ENCODE measurements at places on chromosomes 12 and 14.

DNA sequence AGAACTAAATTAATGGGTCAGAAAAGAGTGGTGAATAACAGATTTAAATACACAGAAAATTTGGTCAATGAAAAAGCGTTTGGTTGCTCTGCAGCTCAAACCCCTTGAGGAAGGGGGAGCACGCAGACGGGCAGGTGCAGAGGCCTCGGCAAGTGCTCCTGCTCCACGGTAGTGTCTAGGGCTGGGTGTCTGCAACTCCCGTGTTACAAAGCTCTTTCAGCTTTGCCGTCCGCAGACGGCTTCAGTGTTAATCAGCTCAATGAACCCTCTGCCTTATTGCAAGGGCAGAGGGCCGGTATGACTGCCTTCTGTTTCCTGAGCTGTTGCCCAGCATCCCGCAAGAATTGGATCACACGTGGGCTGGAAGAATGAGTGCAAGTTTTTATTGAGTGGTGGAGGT is 125.7 kb upstream of the TRHDE start:
- H3K4me1 ChIP-seq: no peaks in the 10 kb centered on the region
- H3K27ac ChIP-seq: no peak overlapping the region
- no peaks in the 10 kb centered on the region for H3K36me3 ChIP-seq
- no peaks in the 10 kb centered on the region for H3K27me3 ChIP-seq
- DNase-seq: no peak

GRCh38 chr12:24361877-24362580 is 412.6 kb upstream of the SOX5 start:
- no peak overlapping the region for H3K4me3 ChIP-seq
- H3K4me1 ChIP-seq: peaks cover 8% of the 10 kb centered on the region
- H3K36me3 ChIP-seq: no peaks in the 10 kb centered on the region
- no peaks in the 10 kb centered on the region for H3K27me3 ChIP-seq
- H3K27ac ChIP-seq: no peak overlapping the region
- no peak for DNase-seq

DNA sequence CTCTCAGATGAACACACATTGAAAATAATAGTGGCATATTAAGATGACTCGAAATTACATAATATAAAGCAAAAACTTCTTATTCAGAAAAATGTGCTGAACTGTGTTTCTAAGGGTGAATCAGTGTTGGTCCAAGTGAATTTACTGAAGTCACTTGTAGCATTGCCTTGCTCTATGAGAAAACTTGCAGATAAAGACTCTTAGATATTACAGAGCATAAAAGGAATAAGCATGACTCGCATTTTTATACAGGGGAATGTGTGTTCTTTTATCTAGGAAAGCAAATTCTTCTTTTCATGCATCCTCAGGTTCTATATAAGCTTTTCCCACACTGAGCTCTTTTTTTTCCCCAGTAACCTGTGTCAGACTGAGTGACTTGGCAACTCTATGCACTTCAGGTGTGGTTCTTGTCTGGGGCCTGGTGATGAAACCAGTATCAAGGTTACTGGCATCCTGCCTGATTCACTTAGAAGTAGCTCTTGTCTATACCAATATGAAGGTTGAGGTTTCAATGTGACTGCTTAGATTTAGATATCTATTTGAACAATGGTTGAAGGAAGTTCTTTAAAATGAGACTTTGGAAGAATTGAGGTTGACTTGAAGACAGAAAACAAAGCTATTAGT is 76.1 kb downstream of the OTOGL start:
- H3K4me3 ChIP-seq: no peak overlapping the region
- no peak overlapping the region for H3K27ac ChIP-seq
- no peak for DNase-seq
- no peaks in the 10 kb centered on the region for H3K27me3 ChIP-seq

- no peaks in the 10 kb centered on the region for H3K27me3 ChIP-seq
- DNase-seq: no peak
- no peaks in the 10 kb centered on the region for H3K4me1 ChIP-seq
Observed at GRCh38 chr12:1488908-1489381, 105.4 kb downstream of the FBXL14 start.

DNA sequence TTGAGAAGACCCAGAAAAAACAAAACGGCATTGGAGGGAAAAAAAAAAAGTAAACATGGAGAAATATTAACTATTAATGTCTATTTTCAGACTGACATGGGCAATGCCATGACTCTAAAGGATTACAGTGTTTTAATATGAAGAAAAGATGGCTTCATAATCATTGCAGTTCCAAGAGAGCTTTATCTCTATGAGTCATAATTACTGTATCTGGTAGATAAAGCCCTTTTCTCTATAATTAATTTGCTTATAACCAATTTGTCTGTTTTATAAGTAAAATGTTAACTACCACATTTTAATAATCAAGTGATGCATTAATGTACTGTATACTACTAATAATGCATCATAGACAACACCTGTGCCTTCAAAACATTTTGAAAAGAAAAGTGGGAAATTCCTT is 59.7 kb downstream of the CLIP1 start:
- no peak overlapping the region for H3K4me3 ChIP-seq
- peaks cover 5% of the 10 kb centered on the region for H3K4me1 ChIP-seq
- H3K27ac ChIP-seq: no peak overlapping the region
- peaks cover 22% of the 10 kb centered on the region for H3K36me3 ChIP-seq
- DNase-seq: no peak

- H3K27me3 ChIP-seq: no peaks in the 10 kb centered on the region
- H3K36me3 ChIP-seq: no peaks in the 10 kb centered on the region
- peaks cover 8% of the 10 kb centered on the region for H3K4me1 ChIP-seq
- H3K4me3 ChIP-seq: no peak overlapping the region
Observed at GRCh38 chr14:81205639-81206038, 15.1 kb downstream of the GTF2A1 start.

DNA sequence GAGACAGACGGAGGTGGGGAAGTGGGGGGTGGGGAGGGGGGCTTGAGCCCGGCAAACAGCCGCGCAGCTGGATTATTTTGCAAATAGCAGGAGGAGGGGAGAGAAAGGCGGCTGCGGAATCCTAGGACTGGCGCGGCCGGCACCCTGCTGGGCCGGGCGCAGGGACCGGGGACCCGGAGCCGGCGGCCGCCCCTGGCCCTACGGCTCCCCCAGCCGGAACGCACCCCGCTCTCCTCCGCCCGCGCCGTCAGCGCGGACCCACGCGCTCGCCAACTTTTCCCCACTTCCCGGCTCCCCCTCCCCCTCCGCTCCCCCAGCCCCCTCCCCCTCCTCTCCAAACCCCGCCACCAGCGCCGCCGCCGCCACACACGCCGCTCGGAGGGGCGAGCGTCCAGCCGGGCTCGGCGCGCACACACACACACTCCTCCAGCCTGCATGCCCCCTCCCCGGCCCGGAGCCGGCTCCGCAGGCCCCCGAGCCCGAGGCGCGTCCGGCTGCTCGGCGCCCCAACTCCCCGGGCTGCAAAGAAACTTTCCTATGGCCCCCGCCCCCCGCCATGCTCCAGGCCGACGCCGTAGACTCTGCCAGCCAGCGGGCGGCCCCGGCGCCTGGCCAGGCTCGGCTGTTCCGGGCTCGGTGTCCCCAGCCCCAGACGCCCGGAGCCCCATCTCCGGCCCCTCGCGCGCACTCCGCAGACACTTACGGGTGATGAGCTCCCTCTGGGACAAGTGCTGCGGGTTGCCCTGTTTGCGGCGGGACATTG is 1.4 kb downstream of the BCL11B start:
- H3K36me3 ChIP-seq: no peaks in the 10 kb centered on the region
- peaks cover 17% of the 10 kb centered on the region for H3K4me1 ChIP-seq
- DNase-seq: no peak
- H3K27me3 ChIP-seq: peaks cover 5% of the 10 kb centered on the region

GRCh38 chr14:22939684-22940083 is 10.5 kb upstream of the PRMT5 start:
- no peaks in the 10 kb centered on the region for H3K4me1 ChIP-seq
- no peak overlapping the region for H3K4me3 ChIP-seq
- no peak for DNase-seq
- H3K27me3 ChIP-seq: no peaks in the 10 kb centered on the region
- H3K36me3 ChIP-seq: peaks cover 3% of the 10 kb centered on the region

GRCh38 chr12:57614178-57614947 is 3.1 kb downstream of the ARHGEF25 start:
- H3K27me3 ChIP-seq: no peaks in the 10 kb centered on the region
- DNase-seq: no peak
- no peak overlapping the region for H3K4me3 ChIP-seq
- H3K4me1 ChIP-seq: peaks cover 11% of the 10 kb centered on the region
- H3K36me3 ChIP-seq: peaks cover 28% of the 10 kb centered on the region
- H3K27ac ChIP-seq: no peak overlapping the region

DNA sequence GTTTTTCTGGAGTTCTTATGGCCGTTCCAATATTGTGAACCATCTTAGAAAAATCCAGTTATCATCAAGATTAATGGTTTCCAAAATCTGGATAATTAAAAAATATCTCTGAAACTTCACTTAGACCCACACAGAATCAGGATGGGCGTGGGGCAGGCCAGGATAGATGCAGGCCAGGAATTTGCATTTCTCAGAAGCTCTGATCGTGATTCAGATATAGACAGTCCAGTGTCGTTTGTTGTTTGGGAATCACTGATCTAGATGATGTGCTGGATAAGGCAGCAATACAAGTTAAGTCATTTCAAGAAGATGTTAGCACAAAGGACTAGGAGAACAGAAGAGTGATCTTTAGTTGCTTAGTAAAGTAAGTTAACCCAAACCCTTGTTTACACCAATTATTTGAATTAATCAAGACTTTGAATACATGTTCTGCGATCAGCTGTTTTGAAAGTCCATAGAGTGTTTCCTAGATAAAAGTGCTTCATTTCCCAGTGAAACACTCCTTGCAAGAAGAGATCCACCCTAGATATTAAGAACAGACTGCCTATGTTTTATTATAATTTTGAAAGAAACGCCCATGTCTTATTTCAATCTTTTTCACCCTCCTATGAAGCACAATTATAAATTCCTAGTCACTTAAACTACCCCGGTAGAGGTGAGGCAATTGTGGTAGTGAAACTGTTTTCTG is 90.9 kb downstream of the NEDD1 start:
- H3K27me3 ChIP-seq: no peaks in the 10 kb centered on the region
- H3K4me1 ChIP-seq: no peaks in the 10 kb centered on the region
- H3K4me3 ChIP-seq: no peak overlapping the region
- DNase-seq: no peak
- no peak overlapping the region for H3K27ac ChIP-seq

- H3K27me3 ChIP-seq: no peaks in the 10 kb centered on the region
- peak overlapping the region; percentile 43 for H3K4me3 ChIP-seq
- H3K4me1 ChIP-seq: peaks cover 15% of the 10 kb centered on the region
- peak overlapping the region; percentile 50 for H3K27ac ChIP-seq
Observed at GRCh38 chr12:46160101-46160980, 108.5 kb downstream of the SLC38A1 start.

DNA sequence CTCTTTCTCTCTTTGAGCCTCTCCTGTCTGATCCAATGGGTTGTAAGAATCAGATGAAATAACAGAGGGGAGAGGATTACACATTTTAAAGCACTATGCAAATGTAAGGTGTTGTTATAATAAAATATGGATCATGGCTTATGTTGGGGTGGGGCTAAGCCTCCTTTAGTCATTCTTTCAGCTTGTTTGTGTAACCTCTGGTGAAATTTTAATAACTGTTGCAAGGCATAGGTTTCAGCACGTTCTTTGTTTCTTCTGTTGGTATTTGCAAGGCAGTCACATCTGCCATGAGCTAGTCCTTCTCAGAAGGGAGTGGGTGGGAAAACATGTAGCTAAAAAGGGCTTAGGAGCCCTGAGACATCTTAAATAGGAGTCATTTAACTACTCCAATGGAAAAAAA is 74.8 kb upstream of the FRMD6 start:
- no peak overlapping the region for H3K27ac ChIP-seq
- DNase-seq: no peak
- H3K36me3 ChIP-seq: no peaks in the 10 kb centered on the region
- H3K4me1 ChIP-seq: no peaks in the 10 kb centered on the region
- H3K27me3 ChIP-seq: no peaks in the 10 kb centered on the region

GRCh38 chr14:68466491-68466977 is 326.3 kb downstream of the ZFP36L1 start:
- DNase-seq: no peak
- H3K36me3 ChIP-seq: no peaks in the 10 kb centered on the region
- H3K27ac ChIP-seq: peak overlapping the region; percentile 0
- H3K27me3 ChIP-seq: no peaks in the 10 kb centered on the region
- peak overlapping the region; percentile 25 for H3K4me3 ChIP-seq

DNA sequence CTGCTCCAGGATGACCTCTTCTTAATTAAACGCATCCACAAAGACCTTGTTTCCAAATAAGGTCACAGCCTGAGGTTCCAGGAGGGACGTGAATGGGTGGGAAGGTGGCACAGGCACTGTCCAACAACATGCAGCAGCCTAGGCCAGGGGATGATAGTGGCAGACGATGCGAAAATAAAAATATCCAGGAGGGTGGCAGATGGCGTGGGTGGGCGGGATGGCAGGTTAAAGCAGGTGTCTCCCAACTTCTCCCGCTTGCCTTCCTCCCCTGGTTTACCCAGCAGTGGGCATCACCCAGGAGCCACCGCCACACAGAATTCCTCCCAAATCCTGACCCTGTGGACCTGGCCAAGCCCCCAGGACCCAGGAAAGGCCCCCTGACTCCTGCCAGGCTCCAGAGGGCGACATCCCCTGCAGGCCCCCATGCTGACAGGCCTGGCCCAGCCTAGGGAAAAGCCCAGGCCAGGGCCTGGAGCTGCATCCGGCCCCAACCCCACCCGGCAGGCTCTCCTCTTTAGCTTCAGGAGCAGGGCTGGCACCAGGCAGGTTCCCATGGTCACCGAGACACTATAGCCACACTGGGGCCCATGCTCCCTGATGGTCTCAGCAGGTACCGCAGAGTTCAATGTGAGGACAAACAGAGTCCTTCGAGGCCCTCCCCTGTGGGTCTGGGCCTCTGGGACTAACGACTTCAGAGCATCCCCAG is 9.7 kb downstream of the NCOR2 start:
- peaks cover 21% of the 10 kb centered on the region for H3K4me1 ChIP-seq
- no peak overlapping the region for H3K4me3 ChIP-seq
- H3K27me3 ChIP-seq: no peaks in the 10 kb centered on the region
- DNase-seq: no peak

GRCh38 chr12:98418357-98419075 is 96.9 kb upstream of the TMPO start:
- peak overlapping the region; percentile 89 for H3K27ac ChIP-seq
- H3K27me3 ChIP-seq: no peaks in the 10 kb centered on the region
- H3K4me1 ChIP-seq: peaks cover 28% of the 10 kb centered on the region
- H3K4me3 ChIP-seq: peak overlapping the region; percentile 30
- peak; percentile 88 for DNase-seq

All from thoracic aorta (tissue), 2 donors.